H1 (cell line): ENCODE measurements at places on chromosomes 6 and 20. TPM values are rescaled to one million over a fixed set of nuclear protein-coding genes. Genes with fewer than 3 reads are reported as not detected.

DNA sequence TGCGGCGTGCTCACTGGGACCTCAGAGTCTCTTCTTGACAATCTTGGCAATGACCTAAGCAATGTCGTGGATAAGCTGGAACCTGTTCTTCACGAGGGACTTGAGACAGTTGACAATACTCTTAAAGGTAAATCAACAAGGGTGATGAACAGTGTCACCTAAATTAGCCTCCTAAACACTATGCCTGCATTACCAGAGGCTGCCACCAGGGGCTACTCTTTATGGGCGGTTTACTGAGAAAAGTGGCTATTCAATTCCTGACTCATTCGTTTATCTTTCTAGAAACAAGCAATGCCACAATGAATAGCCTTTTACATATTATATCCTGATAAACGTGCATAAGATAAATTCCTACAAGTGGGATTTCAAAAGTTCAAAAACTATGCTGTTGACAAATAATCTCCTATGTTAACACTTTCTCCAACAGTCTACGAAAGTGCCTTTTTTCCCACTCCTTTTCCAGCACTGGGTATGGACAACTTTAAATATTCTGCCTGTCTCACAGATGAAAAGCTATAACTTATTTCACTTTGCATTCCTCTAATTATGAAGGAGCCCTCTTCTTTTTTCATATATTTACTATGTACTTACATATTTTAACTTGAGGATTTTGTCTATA lies 1.3 kb downstream of the BPIFA2 start:
- H3K27ac ChIP-seq: no peak overlapping the region
- no peaks in the 10 kb centered on the region for H3K36me3 ChIP-seq
- DNase-seq: no peak
- H3K4me1 ChIP-seq: no peaks in the 10 kb centered on the region
- H3K27me3 ChIP-seq: no peaks in the 10 kb centered on the region

DNA sequence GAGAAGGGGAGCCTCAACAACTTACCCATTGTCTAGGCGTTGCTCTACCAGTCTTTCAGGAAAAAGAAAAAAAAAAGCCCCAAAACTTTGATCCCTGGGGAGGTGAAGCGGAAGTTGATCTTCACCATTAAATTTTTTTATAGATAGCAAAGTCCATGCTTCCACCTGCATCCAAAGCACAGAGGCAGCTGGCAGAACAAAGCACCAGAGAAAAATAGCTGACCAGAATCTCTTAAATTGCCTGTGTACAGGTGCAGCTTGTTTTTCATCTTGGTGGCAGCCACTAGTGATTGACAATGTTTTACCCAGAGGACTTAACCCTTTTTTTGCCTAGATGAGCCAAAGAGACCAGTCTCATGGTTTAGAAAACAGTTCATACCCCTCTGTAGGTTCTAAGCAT lies 86.0 kb downstream of the MYB start:
- no peak overlapping the region for H3K4me3 ChIP-seq
- H3K27me3 ChIP-seq: no peaks in the 10 kb centered on the region
- DNase-seq: peak; percentile 35
- peaks cover 10% of the 10 kb centered on the region; the same call in 1 of the 2 replicates for H3K4me1 ChIP-seq
- no peaks in the 10 kb centered on the region for H3K36me3 ChIP-seq

GRCh38 chr6:90168693-90169131 lies 127.9 kb downstream of the BACH2 start:
- DNase-seq: no peak
- no peaks in the 10 kb centered on the region for H3K4me1 ChIP-seq
- no peak overlapping the region for H3K4me3 ChIP-seq
- no peaks in the 10 kb centered on the region for H3K36me3 ChIP-seq
- no peaks in the 10 kb centered on the region for H3K27me3 ChIP-seq

DNA sequence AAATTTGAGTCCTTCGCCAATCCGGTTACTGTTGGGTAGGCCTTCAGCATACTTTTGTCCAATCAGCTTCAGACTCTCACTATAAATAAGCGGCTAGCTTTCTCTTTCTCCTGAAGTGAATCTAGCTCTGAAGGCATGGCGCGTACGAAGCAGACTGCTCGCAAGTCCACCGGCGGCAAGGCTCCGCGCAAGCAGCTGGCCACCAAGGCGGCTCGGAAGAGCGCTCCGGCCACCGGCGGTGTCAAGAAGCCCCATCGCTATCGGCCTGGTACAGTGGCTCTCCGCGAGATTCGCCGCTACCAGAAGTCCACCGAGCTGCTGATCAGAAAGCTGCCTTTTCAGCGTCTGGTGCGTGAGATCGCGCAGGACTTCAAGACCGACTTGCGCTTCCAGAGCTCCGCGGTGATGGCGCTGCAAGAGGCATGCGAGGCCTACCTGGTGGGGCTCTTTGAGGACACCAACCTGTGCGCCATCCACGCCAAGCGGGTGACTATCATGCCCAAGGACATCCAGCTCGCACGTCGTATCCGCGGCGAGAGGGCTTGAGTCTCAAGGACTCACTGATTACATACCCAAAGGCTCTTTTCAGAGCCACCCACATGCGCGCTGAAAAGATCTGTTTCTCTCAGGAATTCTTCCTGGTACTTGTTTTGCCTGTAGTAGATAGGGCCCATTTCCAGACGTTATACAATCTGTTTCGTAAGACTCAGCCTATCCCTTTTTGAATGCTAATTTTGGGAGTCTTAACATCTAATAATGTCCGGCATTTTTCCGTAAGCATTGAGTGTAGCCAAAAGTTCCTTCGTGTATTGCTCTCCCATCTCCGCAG lies 102.0 kb downstream of the OR2B2 start:
- peaks cover 4% of the 10 kb centered on the region for H3K4me1 ChIP-seq
- no peaks in the 10 kb centered on the region for H3K27me3 ChIP-seq
- DNase-seq: peak; percentile 78
- H3K27ac ChIP-seq: peak overlapping the region; percentile 84
- peak overlapping the region; percentile 90 for H3K4me3 ChIP-seq

GRCh38 chr20:58214310-58214709 lies 14.1 kb downstream of the ANKRD60 start:
- DNase-seq: no peak
- no peak overlapping the region for H3K27ac ChIP-seq
- no peaks in the 10 kb centered on the region for H3K4me1 ChIP-seq
- H3K36me3 ChIP-seq: no peaks in the 10 kb centered on the region

DNA sequence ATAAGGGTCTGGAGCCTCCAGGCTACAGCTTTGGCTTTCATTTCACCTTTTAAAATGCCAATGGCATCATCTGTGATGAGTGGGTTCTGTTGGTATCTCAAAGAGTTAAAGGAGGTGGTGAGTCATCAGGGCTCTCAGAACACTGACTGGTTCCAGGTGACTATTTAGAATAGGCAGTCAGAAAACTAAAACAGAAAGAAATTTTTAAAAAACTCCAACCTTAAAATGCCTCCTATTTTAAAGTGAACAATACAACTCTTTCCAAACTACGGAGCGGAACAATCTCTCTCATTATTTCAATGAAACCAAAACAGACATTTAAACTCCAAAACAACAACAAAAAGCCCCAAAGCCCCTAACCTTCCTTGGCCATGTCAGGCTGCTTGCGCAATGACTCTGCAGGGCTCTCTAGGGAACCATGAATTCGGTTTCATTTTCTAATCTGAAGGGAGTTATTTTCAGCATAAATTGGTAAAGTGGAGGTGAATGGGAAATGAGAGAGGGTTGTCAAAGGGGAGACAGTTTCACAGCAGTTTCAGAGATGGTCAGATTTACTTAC lies 194.9 kb downstream of the KIF6 start:
- no peaks in the 10 kb centered on the region for H3K36me3 ChIP-seq
- no peaks in the 10 kb centered on the region for H3K27me3 ChIP-seq
- DNase-seq: no peak
- H3K27ac ChIP-seq: no peak overlapping the region

DNA sequence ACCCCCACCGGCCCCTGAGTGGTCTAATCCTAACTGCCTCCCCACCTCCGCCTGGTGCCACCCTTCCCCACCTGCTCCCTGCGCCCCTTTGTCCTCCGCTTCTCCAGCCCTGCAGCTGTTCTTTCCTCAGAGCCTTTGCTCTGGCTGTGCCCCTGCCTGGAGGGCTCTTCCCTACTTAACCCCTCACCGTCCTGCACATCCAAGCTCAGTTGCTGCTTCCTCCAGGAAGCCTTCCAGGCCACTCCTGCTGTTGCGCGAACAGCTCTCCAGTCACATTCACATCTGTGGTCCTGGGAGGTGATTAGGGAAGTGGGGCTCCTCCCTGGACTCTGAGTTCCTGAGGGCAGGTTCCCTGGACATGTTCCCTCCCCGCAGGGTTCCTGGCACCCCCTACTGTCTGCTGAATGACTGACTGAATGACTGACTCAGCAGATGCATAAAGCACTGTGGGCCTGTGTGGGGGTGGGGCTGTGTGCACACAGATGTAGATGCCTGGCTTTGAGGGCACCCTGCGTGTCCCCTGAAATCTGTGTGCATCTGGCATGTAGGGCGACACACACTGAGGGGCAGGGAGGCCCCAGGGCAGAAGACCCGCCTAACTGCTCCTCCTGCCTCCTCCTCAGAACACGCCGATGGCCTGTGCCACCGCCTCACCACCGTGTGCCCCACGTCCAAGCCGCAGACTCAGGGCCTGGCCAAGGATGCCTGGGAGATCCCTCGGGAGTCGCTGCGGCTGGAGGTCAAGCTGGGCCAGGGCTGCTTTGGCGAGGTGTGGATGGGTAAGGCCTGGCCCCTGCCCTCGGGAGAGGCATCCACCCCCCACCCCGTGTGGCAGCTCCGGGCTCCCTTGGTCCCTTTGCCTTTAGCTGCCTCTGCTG lies 51.4 kb downstream of the SRC start:
- H3K36me3 ChIP-seq: peaks cover 3% of the 10 kb centered on the region; the same call in 1 of the 2 replicates
- no peak overlapping the region for H3K4me3 ChIP-seq
- peak; percentile 33 for DNase-seq
- peak overlapping the region; percentile 78 for H3K27ac ChIP-seq
- no peaks in the 10 kb centered on the region for H3K27me3 ChIP-seq

DNA sequence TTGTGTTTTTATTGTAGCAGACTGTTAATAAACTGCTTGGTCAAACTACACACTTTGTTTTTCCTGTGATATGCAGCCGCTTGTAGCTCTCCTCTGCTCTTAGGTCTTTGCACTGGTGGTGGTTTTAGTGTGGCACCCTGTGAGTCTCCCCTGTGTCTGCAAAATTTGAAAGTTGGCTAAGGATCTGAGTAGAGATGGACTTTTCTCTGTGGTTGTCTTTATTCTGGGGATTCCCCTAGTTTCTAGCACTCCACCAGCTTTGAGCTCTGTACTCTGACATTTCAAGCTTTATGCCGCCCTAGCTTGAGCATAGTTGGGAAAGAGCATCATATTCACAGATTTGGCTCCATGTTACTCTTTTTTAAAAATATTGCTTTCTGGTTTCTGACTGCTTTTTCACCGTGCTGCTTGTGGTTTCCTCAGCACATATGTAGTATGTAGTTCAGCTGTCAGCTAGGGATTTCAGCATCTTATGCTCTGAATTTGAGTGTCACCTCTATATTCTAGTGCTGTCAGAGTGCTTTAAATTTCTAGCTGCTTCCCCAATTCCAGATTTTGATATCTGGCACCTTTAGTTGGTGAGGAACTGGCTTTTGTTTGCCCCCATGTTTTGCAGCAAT lies 25.4 kb downstream of the CDYL start:
- DNase-seq: no peak
- no peak overlapping the region for H3K4me3 ChIP-seq
- H3K27ac ChIP-seq: no peak overlapping the region
- H3K27me3 ChIP-seq: no peaks in the 10 kb centered on the region
- H3K4me1 ChIP-seq: peaks cover 11% of the 10 kb centered on the region

DNA sequence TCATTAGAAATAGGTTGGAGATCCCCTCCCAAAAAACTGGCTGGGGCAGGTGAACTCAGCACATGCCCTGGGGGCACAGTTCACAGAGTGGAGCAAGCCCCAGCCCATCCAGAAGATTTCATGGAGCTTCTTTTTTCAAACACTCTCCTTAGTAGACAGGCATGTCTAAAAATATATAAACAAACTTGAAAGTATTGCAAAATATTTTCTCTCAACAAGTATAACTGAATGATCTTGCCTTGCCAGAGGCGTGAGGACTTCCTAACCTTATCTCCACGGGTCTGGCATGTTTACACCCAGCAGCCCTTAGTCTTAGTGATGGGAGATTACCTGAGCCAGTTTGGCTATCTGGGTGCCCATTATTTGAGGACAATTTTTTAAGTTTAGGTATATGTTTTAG lies 107.1 kb downstream of the QRSL1 start:
- H3K4me3 ChIP-seq: no peak overlapping the region
- H3K4me1 ChIP-seq: no peaks in the 10 kb centered on the region
- DNase-seq: no peak
- no peaks in the 10 kb centered on the region for H3K36me3 ChIP-seq
- no peaks in the 10 kb centered on the region for H3K27me3 ChIP-seq
- no peak overlapping the region for H3K27ac ChIP-seq

DNA sequence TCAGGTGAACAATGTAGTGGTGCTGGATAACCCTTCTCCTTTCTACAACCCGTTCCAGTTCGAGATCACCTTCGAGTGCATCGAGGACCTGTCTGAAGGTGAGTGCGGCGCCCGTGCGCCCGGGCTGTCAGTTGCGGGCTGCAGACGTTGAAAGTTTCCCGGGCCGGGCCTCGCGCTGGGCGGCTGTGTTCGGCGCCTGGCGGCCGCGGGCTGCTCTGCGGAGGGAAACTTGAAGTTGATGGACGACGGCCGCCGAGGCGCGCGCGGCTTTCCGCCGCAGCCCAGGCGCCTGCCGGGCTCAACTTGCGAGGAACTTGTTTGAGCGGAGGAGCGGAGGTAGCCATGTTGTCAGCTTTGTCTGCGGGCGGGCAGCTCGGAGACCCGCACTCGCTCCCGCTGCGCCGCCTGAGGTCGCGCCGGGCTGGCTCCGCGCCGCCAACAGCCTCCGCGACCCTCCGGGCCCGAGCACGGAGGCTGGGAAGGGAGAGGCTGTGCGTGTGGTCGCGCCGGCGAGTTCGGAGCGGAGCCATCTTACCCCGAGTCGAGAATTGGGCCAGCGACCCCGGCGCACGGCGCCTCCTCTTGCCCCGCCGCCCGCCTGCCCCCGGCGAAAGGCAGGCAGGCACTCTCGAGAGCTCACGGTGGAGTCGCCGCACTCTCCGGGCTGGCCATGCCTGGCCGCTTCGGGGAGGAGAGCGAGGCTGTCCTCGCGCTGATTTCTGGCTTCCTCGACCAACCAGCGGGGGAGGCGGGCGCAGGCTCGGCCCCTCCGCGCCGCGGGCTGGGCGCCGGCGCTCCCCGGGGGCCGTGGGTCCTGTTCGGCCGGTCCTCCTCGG lies 691 bp downstream of the ASF1A start:
- peak overlapping the region; percentile 87 for H3K27ac ChIP-seq
- H3K27me3 ChIP-seq: no peaks in the 10 kb centered on the region
- no peaks in the 10 kb centered on the region for H3K36me3 ChIP-seq

- H3K27me3 ChIP-seq: no peaks in the 10 kb centered on the region
- H3K4me1 ChIP-seq: no peaks in the 10 kb centered on the region
- H3K4me3 ChIP-seq: no peak overlapping the region
- no peaks in the 10 kb centered on the region for H3K36me3 ChIP-seq
- no peak for DNase-seq
- no peak overlapping the region for H3K27ac ChIP-seq
Measured at GRCh38 chr6:14397518-14397901, 279.9 kb downstream of the CD83 start.

ASIP gene
- total RNA-seq: not detected in 2 replicates

NHSL1 gene
- total RNA-seq: 27.2 and 32.4 TPM in 2 replicates

ULBP1 gene
- 0.42 and 0.60 TPM in 2 replicates for total RNA-seq

TMEM244 gene
- not detected in 2 replicates for total RNA-seq
